ENCODE measurements at places on chromosomes 5 and 9.
A peak's percentile ranks its signal among the peaks of the same experiment; 100 is the strongest.

DNA sequence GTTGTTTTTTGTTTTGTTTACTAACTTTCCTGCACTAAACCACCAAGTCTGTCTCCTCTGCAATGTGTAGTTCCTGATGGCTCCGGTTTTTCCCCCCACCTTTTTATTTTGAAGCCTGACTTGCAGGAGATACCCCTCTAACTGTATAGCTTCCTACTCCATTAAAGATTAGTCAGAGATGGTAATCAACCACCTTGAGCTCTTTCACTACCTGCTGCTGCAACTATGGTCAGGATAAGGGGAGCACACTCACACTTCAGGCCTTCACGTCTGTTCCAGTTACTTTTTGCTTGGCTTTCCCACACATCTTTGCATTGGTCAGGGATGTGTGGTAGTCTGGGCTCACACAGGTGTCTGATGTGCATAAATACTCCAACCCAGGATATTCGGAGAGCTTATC is 63.4 kb downstream of the NR6A1 start:
- no peak for DNase-seq

GRCh38 chr5:16737209-16737608 is 120.4 kb upstream of the RETREG1 start:
- DNase-seq: no peak

DNA sequence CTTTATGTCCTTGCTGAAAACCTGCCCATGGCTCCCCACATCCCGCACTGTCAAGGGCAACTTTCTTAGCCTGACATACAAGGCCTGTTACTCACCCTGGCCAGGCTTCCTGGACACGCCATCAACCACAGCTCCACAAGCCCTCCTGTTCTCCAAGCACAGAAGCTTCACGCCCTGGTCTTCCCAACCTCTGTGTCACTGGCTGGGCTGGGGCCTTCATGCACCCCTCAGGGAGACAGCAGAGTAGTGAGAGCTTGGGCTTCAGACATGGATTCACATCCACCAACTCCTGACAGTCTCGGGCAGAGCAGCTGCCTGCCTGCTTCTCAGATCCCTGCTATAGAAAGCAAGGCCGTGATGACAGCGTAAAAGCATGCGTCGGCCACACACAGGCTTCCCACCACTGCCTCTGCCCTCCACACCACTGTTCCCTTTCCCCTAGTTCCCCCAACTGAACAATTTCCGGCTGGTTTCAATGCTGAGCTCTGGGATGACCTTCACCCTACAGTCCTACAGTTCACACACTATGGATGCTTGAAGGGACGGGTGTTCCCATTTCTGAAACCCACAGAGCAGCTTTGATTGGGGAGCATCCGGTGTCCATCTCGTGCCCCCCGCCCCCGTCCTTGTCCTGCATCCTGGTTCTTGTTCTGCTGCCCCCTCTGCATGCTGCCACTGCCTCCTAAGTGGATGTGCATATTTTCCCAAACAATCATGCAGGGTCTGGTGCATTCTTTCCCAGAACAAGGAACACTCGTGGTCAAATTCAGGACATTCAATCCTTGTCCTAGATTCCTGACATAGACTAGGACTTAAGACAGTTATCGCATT is 33.4 kb upstream of the ADAMTS2 start:
- no peak for DNase-seq

GRCh38 chr9:31759703-31760102 is 624.7 kb upstream of the ACO1 start:
- no peak for DNase-seq

DNA sequence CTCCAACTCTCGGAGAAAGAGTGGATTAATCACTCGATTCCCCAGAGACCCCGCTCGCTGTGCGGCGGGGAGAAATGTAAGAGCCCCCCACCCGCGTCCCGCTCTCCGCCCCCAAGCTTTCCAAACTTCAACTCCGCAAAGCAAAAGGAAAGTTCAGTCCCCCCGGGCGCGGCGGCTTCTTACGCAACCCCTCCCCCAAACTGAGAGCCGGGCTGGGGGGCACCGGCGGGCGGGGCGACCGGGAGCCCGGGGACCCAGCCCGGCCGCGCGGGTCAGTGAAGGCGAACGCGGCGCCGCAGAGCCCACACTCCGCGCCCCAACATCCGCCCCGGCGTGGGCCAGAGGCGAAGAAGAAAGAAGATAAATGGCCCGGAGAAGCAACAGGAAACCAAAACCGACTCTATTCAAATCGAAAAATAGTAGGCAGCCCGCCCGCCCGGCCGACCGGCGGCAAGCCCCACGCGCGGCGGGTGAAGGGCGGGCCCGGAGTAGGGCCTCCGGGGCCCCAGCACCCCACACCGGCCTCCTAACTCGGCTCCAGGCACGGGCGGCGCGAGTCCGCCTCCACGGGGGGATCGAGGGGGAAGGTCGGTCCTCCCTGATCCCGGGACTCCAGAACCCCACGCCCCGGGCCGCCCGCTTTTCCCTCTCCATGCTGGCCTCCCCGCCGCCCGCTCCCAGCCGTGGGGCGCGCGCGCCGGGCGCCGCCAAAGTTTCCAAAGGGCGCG is 720 bp downstream of the NOTCH1 start:
- DNase-seq: peak; percentile 79

DNA sequence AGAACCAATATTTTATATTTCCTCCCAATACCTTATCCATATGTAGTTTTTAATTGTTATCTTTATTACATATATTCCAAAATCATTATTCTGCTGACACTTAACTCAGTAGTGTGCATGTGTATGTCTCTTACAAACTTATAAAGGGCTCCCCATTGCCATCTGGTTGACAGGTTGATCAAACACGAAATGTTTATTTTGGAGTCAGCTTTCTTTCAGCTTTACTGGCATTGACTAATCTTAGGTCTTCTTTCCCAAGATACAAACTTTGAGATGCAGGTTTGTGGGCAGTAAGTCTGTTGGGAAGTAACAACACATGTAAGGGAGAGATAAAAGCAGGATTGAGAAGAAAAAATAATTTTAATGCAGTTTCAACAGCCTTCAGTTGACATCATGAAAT is 716.0 kb upstream of the CHD1 start:
- no peak for DNase-seq

- no peak for DNase-seq
These were observed 119.5 kb upstream of the CTNND2 start for GRCh38 chr5:12023614-12024241.

DNA sequence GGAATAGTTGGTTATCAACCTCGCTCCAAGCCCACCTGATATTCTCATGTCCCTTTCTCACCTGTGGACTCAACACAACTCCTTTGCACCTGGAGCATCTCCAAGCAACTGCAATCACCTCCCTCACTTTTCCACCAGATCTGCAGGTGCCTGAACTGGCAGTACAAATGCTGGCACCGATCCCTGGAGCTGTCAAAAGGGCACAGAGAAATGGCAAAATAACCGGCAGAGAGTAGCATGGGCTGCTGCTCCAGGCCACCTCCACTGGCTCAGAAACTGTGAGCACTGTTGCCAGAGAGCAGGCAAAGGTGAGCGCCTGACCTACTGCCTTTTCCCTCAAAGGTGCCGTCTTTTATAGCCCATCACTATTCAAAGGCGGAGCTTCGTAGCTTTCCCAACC is 14.7 kb downstream of the EQTN start:
- DNase-seq: no peak

- peak; percentile 58 for DNase-seq
These were observed 1.2 kb downstream of the PRRT1B start for GRCh38 chr9:131546336-131547084.

DNA sequence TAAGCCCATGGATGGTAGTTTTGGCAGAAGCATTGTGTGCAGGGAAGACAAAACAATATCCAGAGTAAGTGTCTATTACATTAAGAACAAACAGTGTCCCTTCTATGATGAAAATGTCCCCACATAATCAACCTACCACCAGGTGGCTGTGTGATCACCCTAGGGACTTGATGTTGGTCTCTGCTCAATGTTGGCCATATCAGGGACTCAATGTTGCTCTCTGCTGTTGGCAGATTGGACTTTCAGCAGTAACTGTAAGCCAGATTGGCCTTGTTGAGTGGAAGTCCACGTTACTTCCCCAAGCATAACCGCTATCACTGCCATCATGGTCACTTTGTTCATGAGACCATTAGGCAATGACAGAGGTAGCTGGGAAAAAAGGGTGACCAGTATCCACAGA is 52.8 kb upstream of the PRSS3 start:
- DNase-seq: no peak

DNA sequence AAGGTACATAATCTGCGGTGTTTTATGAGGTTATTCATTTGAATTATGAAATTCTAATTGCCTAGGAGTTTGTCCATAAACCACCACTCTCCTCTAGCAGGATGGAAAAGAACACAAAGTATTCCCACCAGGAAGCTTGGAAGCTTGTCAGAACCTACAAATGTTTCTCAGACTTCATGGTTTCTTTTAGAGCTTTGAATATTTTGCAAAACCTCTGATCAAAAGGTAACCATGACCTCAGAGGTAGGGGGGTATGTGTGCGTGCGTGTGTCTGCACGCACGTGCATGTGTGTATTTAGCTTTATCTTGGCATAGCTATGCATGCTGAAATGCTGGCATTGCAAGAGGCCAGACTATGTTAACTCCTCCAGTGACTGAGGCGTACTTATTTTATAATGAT is 847.0 kb downstream of the TLE1 start:
- peak; percentile 7 for DNase-seq

DNA sequence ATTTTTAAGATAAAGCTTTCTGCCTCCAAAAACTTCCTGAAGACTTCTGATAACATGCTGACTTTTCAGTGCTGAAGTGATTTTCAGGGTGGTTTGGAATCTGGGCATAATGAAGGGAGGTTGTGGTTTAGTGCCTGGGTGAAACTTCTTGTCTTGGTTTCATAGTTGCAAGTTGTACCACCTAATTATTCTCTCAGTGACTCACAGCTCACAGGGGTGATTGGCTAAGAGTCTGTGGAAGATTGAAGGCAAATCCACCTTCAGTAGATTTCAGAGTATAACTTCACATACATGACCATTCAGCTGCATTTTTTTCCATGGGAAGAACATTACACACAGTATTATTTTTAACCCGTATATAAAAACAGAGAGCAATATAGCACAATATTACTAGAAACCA is 199.9 kb downstream of the PTTG1 start:
- DNase-seq: no peak

GRCh38 chr9:70415041-70415440 is 584 bp upstream of the KLF9 start:
- no peak for DNase-seq

GRCh38 chr5:143023411-143024096 is 253.4 kb downstream of the ARHGAP26 start:
- no peak for DNase-seq

DNA sequence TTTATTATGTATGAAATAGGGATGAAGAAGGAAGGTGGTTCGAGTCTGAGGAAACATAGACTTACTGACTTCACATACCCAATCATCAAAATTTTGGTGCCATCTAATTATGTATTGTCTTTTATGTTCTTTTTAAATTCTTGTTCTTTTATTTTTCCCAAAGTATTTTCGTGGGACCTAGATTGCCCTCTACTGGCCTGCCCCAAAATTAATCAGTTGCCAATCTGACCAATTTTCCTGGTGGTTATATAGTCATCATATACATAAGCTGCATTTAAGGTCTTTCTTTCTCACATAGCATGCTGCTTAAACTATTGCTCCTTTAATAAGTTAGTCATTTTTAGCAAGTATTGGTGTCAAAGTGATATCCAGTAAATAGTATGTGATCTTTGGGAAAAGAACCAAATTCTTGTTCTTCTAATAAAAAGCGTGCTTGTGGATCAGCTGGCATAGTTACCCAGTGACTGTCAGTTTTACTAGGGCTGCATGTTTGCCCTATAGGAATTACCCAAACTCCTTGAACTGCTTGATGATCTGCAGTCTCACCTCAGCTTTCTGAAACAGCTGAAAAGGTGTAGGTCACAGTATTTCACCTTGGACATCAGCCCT is 223.5 kb downstream of the SH3GL2 start:
- no peak for DNase-seq

- DNase-seq: no peak
These were observed 104.6 kb downstream of the MSX2 start for GRCh38 chr5:174828804-174829510.

GRCh38 chr5:100904259-100904861 is 1.3 kb upstream of the ST8SIA4 start:
- DNase-seq: peak; percentile 40

All from right kidney (tissue), 9 donors.